Activated CD4-positive, alpha-beta T cell treated with anti-CD3 and anti-CD28 coated beads, Interleukin-2, amount 50 U/mL, for 24 hours (primary cell): ENCODE measurements at places on chromosomes 5 and 9.

GRCh38 chr5:73989956-73990355 is 364.0 kb downstream of the ARHGEF28 start:
- no peak for DNase-seq

GRCh38 chr9:135697226-135697625 is 2.1 kb downstream of the SOHLH1 start:
- no peak for DNase-seq

DNA sequence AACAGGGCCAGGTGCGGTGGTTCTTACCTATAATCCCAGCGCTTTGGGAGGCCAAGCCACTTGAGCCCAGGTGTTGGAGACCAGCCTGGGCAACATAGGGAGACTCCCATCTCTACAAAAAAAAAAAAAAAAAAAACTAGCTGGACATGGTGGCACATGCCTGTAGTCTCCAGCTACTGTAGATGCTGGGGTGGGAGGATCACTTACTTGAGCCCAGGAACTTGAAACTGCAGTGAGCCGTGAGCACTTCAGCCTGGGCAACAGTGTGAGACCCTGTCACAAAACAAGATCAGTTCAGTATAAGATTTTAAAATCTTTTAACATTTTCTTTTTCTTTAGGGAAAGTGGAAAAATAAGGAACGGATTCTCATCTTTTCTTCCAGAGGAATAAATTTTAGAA is 2.5 kb downstream of the BRIX1 start:
- no peak for DNase-seq

GRCh38 chr9:18857334-18857733 is 175.7 kb downstream of the SAXO1 start:
- DNase-seq: no peak

- DNase-seq: no peak
Measured at GRCh38 chr5:5739490-5739945, 317.0 kb downstream of the ICE1 start.

GRCh38 chr5:6804766-6805501 is 91.7 kb downstream of the TENT4A start:
- no peak for DNase-seq

DNA sequence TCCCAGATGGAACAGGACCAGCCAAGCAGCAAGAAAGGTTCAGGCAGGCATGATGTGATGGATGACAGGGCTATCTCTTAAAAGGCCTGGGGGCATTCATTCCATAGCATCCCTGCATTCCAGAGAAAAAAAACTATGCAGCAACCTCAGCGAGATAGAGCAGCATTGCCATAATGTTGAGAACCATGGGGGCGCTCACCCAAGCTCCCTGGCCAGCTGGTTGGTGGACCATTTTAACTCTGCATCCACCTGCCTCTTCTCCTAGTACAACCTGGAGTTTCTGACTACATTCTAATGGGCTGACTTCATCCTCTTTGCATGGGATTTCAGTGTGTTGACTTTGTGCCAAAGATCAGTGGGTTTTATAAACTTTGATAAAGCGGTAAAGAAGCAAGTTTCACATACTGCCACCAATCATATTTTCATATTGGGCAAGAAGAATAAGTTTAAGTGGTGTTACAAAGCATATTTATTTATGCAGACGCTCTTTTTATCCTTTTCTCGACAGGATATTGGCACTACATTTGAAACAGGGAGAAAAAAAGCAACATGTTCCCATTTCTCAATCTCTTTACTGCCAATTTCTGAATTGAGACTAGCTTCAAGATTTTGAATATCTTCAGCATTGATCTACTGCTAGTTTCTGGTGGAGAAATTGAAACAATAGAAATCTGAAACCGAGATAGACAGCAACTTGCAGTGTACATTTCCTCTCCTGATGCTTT is 378.3 kb upstream of the WWC1 start:
- DNase-seq: no peak

DNA sequence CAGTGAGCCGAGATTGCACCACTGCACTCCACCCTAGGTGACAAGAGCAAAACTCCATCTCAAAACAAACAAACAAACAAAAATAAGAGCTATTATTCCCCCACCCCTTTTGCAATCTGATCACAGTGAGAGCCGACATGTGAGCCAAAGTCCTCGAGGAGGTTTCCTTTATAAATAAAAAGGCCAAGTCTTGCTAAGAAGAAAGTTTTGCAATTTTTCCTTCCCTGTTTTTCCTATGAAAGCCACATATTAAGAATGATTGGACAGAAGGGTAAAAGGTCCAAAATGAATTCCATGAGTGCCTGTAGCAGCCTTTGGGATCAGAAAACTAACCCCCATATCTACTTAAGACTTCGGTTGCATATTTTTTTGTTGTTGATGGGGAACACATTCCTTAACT is 179.7 kb downstream of the TSSK1B start:
- no peak for DNase-seq

DNA sequence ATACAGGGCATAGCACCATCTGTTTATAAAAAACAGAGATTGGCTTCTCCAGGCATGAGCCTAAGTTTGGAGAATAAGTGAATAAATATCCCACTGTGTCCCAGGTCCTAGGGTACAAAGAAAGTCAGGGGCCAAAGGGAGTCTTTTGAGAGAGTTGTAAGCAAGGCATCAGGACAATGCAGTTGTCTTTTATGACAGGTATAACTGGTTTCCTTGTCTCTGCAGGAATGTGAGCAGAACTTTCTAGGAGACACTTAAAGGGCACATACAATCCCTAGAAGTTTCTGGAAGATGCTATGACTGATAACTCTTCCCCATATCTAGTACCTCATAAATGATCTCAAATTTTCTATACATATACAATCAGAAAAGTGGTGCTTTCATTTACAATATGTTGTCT is 245.6 kb upstream of the RGMB start:
- no peak for DNase-seq

GRCh38 chr5:116216246-116216645 is 131.4 kb downstream of the COMMD10 start:
- DNase-seq: no peak

DNA sequence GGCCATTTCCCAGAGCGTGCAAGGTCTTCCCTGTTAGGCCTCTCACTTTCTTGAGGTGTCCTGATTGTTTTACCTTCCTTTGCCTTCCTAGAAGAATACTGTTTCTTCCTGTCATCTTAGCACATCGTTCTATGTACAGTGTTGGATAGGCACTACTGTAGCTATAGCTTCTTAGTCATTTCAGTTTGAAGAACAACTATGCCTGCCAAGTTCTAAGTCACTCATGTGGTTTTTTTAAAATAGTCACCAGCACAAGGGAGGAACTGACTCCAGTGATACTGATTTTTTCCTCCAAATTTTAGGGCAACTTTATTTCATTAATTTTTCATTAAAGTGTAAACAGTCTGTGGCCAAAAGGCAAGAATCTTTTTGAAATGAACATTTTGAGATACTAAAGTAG is 122.4 kb upstream of the NR5A1 start:
- no peak for DNase-seq

GRCh38 chr9:107782789-107783188 is 293.2 kb upstream of the KLF4 start:
- no peak for DNase-seq

DNA sequence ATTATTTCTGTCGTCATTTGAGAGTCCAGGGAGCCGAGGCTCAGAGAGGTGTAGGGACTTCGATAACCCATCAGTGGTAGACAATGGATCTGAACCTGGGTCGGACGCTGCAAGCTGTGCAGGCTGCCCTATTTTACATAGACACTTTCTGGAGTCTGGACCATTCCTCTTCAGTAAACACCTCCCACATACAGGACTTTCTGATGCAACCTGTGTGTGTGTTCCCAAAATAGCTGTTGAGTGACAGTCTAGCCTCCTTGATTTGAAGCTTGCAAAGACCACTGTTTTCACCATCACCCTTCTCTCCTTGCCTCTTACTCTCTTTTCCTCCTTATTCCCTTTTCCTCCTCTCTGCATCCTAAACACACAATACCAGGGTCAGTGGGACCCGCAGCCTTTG is 30.7 kb downstream of the CFAP77 start:
- DNase-seq: no peak

DNA sequence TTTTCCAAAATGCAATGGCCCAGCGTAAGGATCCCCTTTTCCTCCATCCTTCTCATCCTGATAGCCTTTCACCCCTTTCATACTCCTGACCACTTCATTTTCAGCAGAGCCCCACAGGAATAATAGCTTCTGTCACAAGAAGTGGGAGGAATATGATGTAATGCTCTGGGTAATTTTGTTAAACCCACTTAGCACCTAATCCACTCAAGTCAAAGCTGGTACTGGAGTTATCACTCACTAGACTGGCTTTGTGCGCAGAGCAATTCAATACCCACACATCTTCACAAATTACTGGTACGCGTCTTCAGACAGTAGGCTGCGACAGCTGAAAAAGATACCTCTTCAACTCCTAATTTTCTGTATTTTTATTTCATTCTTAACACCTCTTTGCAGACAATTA is 2232.8 kb upstream of the WWC1 start:
- no peak for DNase-seq

DNA sequence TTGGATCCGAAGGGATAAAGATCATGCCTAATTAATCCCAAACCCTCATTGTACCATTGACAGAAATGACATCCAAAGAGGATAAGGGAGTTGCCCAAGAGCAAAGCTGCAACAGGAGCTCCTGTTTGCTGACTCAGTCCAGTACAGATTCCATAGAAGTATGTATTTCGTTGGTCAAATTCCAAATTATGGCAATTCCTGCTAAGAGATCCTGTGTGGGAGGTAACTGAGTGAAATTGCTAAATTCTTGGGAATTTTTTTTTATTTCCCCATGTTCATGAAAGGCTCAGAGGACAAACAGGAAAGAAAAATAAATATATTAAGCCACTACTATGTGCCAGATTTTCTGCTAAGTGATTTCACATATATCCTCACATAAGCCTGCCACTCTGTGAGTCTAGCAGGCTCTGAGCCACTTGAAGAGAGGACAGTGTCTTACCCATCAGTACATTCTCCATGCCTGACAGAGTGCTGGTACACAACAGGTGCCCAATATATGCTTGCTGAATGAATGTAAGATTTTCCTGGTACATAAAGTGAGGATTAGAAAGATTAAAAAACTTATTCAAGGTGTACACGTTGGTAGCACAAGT is 132.7 kb downstream of the GLIS3 start:
- DNase-seq: no peak

DNA sequence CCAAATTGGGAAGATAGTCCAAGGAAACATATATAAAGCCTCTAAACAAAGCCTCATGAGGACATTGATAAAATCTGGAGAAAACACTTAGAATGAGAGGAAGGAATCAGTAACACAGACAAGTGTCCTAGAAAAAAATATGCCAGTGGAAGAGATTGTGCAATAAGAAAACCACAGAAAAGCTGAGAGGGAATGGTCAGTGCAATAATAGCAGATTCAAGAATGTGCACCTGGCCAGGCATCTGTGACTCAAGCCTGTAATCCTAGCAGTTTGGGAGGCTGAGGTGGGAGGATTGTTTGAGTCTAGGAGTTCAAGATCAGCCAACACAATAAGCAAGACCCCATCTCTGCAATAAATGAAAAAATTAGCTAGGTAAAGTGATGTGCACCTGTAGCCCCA is 691.2 kb upstream of the CDH6 start:
- no peak for DNase-seq

GRCh38 chr9:109996936-109997580 is 210.9 kb downstream of the C9orf152 start:
- no peak for DNase-seq

- DNase-seq: no peak
Measured at GRCh38 chr9:17230646-17231045, 95.8 kb downstream of the CNTLN start.

DNA sequence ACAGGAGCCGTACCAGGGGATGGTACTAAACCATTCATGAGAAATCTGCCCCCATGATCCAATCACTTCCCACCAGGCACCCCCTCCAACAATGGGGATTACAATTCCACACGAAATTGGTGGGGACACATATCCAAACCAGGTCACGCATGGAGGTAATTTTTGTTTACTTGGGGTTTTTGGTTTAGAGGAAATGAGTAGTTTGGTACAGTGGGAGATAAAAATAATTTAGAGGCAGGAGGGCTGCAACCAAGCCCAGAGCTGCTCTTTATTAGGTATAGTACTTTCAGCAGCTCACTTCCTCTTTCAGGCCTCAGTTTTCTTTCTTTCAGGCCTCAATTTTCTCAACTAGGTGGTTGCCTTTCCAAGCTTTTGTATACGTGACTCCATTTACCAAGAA is 23.2 kb downstream of the PRUNE2 start:
- DNase-seq: no peak

DNA sequence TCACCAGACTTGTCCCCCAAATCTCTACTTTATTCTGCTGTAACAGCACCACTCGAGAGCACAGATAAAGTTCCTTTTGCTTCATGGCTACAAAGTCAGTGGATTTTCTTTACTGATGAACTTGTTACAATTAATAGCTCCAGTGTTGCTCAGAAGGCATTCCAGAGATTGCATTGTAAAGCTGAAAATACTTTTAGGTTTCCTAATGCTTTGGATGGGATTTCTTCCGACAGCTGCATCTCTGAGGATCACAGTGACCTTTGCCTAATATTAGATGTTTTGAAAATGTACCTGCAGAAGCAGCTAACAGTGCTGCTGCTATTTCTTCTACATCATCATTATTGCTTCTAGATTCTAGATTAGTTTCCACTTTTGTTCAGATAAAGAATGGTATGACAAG is 58.8 kb upstream of the TMEM171 start:
- DNase-seq: no peak

- DNase-seq: no peak
Measured at GRCh38 chr9:9319007-9319406, 1293.8 kb downstream of the PTPRD start.

DNA sequence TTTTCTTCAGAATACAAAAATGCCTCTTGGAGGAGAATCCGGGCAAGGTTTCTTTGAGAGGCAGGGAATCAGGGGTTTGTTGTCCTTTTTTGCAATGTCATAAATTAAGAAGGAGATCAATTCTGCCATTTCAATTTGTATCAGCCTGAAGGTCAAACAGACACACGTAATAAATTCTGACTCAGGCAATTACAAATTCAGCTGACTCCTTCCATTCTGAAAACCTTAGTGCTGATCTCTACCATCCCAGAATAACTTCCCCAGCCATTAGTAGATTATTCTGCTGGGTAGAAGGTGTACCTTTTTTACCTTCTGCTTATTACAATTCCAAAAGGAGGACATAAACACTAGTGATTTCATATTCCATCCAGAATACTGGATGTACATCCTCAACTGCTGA is 516.6 kb downstream of the AGTPBP1 start:
- no peak for DNase-seq

DNA sequence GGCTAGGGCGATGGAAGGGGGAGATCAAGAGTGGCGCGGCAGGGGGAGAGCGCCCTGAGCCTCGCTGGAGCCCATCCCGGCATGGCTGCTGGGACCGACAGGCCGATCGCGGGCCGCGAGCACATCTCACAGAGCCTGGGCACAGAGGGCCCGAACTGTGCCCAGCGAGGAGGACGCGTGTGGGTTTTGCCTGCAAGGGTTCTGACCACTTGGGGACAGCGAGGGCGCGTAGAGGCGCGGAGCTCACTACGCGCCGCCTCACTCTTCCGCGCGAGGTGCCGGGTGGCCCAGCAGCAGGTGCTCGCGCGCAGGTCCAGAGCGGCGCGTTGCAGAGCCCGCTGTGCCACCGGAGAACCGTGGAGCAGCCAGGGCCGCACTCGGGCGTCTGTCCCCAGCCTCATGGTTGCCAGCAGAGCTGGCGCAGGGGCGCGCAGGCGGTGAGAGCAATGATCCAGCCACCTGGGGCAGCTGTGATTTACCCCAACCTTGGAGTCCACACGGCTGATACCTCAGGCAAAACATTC is 16.3 kb upstream of the PITX1 start:
- DNase-seq: no peak

GRCh38 chr5:39253196-39253595 is 33.8 kb upstream of the FYB1 start:
- no peak for DNase-seq

- DNase-seq: no peak
Measured at GRCh38 chr9:95366731-95367325, 49.3 kb upstream of the FANCC start.

GRCh38 chr5:3043600-3043999 is 292.1 kb upstream of the IRX2 start:
- DNase-seq: no peak
